ENCODE measurements at places on chromosomes 7 and 10.

DNA sequence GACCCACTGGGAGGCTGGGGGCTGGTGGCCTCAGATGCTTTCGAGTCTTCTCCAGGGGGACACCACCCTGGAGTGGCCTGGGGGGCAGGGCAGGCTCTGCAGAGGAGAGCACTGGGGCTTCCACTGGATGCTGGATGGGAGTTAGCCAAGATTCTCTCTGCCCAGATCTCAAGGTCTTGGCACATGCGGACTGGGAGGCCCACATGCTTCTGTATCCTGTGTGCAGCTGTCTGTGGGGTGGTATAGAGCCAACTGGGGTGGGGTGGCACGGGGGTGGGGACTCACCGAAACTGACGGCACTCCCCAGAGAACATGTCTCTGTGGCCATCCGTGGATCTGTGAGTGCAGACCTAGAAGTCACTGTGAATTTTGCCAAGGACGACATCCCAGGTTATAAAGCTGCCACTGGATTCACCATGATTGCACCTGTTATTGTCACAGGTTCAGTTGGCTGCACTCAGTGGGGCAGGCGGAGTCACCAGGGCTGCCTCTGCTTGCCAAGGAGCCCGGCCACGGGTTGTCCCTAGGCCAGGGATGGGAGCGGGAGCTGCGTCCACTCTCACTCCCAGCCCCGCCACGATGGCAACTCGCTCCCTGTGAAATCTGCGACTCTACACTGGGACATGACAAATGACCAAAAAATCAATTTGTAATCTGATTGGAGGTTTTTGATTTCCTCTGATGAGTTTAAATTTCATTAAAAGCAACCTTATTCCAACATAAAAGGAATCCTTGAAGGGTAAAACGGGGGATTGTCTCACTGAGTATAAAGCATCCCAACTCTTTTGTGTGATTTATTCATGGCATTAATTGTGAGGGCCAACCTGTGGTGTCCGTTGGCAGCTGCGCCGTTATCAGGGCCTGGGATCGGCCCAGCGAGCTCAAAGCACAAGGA is 131.3 kb downstream of the EBF3 start:
- DNase-seq: no peak

GRCh38 chr7:80838643-80839042 is 80.2 kb downstream of the SEMA3C start:
- no peak for DNase-seq

GRCh38 chr10:28991333-28992270 is 297.3 kb upstream of the LYZL1 start:
- DNase-seq: peak; percentile 31

DNA sequence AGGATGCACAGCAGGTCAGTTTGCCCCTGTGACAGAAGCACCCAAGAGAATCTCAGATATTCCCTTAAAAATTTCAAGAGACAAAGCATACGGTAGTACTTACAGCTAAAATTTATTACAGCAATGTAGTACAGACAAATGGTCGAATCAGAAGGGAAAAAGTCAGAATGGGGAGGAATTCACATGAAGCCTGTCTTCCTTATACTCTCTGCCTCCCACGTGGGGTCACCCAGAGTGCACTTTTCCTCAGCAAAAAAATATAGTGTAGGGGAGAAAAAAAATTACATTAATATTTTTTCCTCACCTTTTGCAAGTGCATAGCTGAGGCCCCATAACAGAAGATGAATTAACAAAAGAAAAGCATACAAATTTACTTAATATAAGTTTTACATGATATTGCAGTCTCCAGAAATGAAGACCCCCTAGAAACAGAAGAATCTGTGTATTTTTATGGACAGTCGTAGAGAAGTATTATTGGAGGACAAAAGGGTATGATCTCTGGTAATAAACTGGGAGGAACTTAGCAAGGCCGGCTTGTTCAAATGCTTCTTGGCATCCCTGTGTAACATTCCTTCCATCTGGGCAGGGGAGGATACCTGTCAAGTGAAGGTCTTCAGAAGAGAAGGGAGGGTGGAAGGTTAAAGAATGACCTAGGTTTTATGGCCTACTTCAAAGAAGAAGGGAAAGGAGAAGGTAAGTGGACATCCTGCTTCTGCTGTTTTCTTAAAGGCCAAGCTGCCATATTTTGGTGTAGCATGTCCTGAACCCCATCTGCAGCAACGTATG is 270.6 kb upstream of the MAGI2 start:
- DNase-seq: no peak

DNA sequence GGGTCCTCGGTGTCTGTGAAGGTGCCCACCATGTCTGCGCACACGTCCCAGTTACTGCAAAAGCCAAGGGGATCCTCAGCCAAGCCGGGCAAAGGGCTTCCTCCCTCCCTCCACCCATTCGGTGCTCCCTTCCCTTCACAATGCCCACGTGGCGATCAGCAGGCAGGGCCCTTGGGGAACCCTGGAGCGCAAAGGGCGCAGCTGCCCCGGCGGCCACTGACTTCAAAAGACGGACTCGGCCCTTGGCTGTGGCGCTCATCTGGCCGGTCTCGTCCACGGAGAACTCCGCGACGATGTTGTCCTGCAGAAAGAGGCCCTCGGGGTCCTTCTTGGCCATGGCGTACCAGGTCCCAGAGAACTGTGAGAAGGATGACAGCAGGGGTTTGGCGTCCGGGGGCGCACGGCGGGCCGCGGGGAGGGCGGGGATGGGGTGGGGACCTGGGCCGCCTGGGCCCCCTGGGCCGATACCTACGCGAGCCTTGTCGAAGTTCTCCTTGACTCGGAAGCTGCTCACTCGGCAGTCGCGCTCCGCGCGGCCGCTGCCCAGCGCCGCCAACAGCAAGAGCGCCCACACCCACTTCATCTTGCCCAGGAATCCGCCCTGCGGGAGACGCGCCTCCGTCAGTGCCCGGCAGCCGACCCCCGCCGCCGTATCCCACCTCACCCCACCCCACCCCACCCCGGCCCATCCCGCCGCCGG is 439 bp downstream of the RBP4 start:
- DNase-seq: no peak

GRCh38 chr7:132656846-132657776 is 80.8 kb upstream of the PLXNA4 start:
- peak; percentile 11 for DNase-seq

- DNase-seq: no peak
These were observed 10.0 kb upstream of the LRRC4 start for GRCh38 chr7:128041203-128041602.

GRCh38 chr10:29993319-29993915 is 66.0 kb downstream of the JCAD start:
- no peak for DNase-seq

DNA sequence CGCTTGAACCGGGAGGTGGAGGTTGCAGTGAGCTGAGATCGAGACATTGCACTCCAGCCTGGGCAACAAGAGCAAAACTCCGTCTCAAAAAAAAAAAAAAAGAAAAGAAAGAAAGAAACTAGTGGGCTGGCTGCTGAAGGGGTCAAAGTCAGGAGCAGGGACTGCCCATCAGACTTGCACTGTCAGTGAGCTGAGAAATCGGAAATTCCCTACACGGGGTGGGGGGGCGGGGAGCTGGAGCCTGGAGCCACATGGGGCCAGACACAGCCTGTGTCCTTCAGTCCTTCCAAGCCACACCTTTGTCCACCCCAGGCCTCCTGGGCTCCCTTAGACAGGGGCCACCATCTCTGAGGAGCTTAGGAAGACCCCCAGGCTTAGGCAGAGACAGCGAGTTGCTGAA is 34.5 kb downstream of the SRRM3 start:
- no peak for DNase-seq

All from activated CD4-positive, alpha-beta T cell treated with anti-CD3 and anti-CD28 coated beads, Interleukin-2, Interleukin-4, amounts not matched to agents 100 ng/mL and 50 ng/mL, durations not matched to agents 16 hours and 8 hours (primary cell).